ENCODE measurements at places on chromosomes 1 and 21.
A peak's percentile ranks its signal among the peaks of the same experiment; 100 is the strongest.

DNA sequence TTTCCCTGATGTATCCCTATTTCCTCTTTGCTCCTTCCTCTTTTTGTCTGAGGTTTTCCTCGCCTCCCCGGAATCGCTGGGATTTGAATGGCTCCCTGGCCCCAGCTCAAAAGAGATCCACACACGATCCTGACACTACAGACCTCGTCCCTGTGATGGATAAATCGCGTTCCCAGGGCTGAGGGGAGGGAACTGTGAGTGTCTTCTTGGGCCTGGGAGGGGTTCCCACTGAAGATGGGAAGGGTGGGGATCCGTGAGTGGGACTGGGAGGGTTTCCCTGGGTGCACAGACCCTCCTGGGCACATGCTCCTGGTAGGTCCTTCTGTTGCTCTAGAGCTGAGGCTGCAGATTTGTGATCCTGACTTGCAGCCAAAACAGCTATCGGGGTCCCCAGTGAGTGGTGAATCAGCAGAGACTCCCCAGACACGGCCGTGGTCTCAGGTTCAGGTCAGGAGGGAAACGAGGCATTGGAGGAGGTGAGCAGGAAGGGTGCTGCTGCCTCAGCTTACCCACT lies 591.0 kb downstream of the PTPRU start:
- DNase-seq, result no peak

DNA sequence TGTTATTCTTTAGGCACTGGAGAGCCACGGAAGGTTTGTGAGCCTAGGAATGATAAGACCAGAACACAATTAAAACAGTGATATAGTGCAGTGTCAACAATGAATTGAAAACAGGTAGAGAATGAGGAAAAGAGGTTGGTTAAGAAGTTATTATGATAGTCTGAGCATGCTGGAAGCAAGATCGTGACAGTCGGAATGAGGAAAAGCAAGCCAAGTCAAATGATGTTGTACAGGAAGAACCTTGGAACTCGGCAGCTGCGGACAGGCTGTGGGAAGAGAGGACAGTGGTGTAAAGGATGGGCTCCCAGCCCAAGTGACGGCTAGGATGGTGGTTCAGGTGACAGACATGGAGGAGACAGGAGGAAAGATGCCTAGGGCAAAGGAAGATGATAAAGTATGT lies 25.6 kb downstream of the MTARC1 start:
- DNase-seq, result no peak

GRCh38 chr1:239657291-239657690 lies 270.9 kb downstream of the CHRM3 start:
- no peak for DNase-seq

- DNase-seq, result no peak
Observed at GRCh38 chr1:39195166-39196111, 9.1 kb upstream of the MACF1 start.

GRCh38 chr1:42317308-42317707 lies 17.7 kb downstream of the FOXJ3 start:
- no peak for DNase-seq

GRCh38 chr21:26840912-26841311 lies 4.3 kb downstream of the ADAMTS1 start:
- DNase-seq, result peak; percentile 34

DNA sequence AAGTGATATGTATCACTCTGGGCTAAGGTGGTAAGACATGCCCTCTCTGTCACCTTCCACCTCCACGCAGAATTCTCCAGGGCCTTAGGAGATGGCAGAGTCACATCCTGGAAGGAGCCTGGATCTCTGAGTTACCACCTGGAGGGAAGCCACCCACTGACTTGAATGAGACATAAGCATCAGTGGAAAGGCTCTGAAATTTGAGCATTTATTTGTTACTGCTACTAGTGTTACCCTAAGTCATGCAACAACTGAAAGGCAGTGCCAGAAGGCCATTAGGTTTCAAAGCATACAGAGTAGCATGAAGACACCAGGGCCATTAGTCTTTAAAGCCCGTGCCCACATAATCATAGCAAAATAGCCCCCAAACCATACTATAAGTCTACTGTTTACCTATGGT lies 230.3 kb upstream of the IRF2BP2 start:
- no peak for DNase-seq

DNA sequence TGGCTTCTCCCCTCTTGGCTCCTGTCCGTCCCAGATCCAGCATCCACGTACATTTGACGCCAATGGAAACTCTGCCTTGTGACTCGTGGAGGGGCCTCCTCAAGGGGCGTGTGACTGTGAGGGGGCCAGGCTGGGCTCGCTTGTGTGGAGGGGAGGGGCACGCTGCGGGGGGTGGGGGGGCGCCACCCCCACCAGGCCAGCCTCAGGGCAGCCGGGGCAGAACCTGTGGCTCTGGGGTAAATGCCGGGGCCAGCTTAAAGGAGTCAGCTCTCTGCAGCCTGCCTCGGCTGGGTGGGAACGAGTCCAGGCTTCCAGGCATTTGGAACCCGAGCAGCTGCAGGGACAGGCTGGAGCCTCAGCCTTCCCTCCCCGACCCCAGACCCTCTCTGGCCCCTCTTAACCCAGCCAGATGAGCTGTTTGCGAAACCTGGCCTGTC lies 94.1 kb downstream of the SIK1 start:
- DNase-seq, result peak; percentile 66

DNA sequence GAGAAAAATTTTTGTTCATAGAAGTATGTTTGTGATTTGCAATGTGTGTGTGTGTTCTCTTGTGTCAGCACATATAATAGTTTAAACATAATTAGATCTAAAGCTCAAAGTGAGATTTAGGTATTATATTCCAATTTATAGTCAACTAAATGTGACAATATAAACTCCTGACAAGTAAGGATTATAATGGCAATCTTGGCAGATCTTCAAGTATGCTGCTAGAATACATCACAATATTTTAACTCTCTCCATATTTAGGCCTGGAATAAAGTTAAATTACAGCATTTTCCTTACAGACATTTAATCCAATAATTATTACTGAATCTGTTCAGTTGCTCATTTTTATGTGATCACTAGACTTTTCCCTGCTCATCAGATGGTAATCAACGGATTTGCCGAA lies 65.8 kb downstream of the LYPLAL1 start:
- DNase-seq, result peak; percentile 33

GRCh38 chr1:234842726-234843641 lies 233.0 kb upstream of the IRF2BP2 start:
- no peak for DNase-seq

DNA sequence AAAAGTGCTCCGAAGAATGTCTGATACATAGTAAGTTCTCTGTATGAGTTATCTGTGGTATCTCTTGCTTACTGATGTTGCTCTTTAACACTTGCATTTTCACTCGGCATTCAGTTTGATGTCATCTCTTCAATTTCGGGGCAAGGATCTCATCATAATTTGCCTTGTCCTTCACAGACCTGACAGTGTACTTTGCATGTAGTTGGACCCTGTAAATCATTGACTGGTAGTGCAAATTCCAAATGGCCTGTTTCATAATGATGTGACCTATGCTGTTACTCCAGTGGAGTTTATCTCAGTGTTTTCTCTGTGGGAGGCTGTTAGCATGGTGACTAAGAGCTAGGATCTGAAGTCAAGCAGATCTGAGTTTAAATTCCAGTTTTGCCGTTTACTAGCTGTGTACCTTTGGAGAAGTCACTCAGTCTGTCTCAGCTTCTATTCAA lies 34.2 kb upstream of the ABCD3 start:
- DNase-seq, result no peak

GRCh38 chr1:6113745-6114144 lies 66.4 kb downstream of the CHD5 start:
- no peak for DNase-seq

GRCh38 chr1:100769906-100770646 lies 50.5 kb downstream of the VCAM1 start:
- no peak for DNase-seq

DNA sequence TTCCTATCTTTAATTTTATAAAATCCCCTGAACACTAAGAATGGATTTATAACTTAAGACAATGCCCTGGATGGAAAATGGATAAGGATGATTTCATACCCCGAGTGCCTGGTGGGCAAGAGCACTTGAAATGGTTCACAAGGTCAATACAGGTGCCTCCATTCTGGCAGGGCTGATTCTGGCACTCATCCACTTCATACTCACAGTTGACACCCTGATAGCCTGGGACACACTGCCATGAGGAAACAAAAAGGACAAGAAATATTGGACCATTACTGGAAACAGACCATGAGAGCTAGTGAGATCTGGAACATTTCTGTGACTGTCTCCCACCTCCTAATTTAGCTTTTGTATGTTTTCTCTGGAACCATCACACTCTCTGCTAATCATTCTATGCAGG lies 39.1 kb upstream of the ADAM30 start:
- DNase-seq, result no peak

DNA sequence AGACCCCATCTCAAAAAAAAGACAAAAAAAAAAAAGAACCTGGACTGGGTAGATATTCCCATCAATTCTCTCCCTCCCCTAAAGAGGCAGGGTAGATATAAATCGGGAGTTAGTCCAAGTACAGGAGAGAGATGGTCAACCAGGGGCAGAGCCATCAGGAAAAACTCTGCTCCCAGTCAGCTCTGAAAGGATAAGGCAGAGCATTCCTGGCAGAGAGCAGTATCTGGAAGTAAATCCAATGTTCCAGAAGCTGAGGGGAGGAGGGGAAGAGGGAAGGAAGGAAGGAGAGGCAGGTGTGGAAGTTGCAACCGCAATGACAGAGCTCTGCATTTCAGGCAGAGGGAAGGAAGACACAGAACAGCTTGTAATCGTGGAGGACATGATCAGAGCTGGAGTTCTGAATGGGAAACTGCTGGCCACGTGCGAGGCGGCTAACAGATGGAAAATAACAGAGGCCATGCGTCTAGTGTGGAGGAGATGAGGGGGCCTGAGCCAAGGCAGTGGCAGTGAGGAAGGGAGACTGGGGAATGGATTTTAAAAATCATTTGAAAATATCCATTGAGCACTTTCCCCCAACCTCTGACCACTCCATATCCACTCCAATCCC lies 15.3 kb upstream of the VWA5B1 start:
- DNase-seq, result no peak

- DNase-seq, result no peak
Observed at GRCh38 chr21:46620846-46621245, 14.6 kb upstream of the PRMT2 start.

DNA sequence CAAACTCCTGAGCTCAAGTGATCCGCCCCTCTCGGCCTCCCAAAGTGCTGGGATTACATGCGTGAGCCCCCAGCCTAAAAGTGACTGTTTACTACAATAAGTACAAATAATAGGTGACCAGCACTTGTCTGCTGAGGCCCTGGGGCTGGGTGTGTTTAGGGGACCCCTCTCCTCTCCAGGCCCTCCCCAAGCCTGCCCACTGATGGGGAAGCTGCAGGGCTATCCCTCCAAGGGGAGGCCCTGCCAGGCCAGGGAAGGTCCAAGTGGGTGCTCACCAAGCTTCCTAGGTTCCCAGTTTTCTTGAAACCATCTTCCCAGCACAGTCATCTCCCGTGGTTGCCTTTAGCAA lies 60.7 kb downstream of the H3-3A start:
- DNase-seq, result no peak

- DNase-seq, result peak; percentile 89
Observed at GRCh38 chr1:148388260-148389026, 94.7 kb downstream of the PPIAL4G start.

GRCh38 chr1:233368106-233368788 lies 40.7 kb downstream of the MAP3K21 start:
- no peak for DNase-seq

DNA sequence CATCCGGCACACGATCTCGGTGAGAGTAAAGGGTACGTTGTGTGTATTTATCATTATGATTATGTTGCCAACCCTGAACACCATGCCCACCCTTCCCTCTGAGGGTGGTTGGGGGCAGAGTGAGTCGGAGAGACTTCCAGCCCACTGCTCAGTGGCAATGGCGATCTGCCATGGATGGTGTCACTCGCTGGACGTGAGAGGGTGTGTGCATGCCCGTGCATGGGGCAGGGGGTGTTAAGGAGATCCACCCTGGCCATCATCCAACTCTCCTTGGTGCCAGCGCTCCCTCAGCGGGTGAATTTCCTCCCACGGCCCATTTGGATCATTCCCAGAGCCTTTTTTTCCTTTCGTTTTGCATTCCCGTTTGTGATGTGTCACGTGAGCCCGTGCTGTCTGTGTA lies 74.1 kb upstream of the CNTN2 start:
- DNase-seq, result no peak

DNA sequence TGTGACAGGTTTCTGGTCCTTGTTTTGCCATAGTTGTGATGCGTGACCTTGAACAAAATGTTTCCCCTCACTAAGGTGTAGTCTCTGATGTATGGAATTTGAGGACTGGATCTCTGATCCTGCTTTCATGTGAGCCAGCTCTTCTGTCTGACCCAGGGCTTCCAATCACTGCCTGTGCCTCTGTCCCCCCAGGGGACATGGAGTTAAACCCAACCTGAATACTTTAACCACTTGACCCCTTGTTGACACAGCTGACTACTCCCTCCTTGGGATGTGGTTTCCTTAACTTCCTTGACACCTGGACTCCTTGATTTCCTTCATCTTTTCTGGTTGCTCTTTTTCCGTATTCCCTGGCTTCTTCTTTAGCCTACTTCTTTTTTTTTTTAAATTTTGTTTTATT lies 36.0 kb upstream of the SSBP3 start:
- DNase-seq, result no peak

DNA sequence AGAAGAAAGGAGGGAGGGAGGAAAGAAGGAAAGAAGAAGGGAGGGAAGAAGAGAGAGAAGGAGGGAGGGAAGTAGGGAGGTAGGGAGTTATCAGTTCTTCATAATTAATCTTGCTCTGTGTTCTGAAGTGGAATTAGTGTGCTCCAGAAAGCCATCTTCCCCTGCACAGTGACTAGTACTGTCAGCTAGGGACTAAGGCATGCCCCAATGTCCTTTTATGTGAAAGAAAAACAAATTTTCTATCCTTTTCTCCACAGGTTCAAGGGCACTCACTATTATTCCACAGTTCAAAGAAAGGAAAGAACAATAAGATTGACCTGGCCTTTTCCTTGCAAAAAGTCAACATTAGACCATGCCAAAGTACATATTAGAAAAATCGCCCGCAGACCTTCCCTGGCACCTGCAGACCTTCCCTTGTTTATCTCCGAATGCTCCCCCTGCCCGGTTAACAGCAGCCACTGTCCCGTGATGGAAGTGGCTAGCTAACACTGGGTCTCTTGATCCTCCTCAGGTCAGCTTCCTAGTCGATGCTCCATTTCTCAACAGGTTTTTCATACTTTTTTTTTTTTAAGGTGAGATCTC lies 107.2 kb upstream of the EDEM3 start:
- DNase-seq, result no peak

- no peak for DNase-seq
Observed at GRCh38 chr1:100438789-100439188, 86.5 kb downstream of the CDC14A start.

DNA sequence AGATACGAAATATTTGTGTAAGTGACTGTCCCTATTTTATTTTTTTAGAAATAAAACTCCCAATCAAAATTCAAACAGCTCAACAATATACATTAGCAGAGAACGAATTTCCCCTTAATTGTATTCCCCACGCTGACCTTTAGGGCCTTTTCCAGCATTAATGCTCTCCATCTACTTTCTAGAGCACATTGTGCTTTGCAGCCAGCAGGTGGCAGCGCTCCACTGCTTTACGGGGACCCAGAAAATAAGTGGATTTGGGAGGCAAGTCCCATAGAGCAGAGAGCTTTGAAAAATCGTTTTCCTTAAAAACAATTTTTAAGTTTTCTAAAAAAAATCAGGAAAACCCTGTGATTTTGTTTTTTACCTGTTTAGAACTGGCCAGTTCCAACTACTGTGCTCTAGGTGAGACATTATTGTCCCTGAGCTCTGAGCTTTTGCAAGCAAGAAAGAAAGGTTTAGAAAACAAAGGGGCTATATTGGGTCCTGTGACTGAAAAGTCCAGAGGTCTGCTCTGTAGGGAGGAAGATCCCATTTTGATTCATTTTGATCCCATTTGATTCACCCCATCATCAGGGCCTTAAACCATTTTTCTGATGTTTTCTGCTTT lies 144.4 kb upstream of the ZNF644 start:
- DNase-seq, result peak; percentile 79
